ENCODE measurements at places on chromosomes 7 and 10.

DNA sequence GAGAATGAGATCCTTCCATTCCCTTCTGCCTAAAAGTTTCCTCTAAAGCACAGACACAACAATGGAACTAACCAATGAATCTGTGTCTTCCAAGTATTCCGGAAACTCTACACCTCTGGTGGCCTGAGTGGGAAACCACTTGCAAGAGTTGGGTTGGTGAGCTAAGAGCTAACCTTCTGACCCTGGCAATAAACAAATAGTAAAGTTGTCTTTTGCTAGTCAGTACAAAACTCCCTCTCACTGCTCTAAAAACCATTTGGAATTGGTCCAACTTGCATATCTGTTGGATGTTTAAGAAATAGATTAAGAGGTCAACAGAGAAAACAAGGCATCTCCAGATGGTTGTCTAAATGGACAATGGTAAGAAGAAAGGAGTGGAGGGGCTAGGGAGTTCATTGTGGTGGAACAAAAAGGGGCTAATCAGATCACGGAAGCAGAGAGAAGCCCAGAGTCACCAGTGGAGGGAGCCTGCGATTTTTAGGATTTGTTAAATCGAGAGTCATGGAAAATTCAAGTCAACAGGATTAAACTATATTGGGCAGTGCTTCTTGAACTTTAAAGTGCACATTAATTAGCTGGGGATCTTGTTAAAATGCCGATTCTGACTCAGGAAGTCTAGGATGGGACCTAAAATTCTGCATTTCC, 192.3 kb downstream of the EVX1 start:
- no peak for DNase-seq

- DNase-seq: no peak
These were observed 47.0 kb upstream of the ZNF107 start for GRCh38 chr7:64618785-64619456.

GRCh38 chr7:94350734-94351133, 44.0 kb upstream of the COL1A2 start:
- DNase-seq: no peak

- DNase-seq: no peak
These were observed 51.4 kb downstream of the RHOBTB1 start for GRCh38 chr10:60892571-60892970.

DNA sequence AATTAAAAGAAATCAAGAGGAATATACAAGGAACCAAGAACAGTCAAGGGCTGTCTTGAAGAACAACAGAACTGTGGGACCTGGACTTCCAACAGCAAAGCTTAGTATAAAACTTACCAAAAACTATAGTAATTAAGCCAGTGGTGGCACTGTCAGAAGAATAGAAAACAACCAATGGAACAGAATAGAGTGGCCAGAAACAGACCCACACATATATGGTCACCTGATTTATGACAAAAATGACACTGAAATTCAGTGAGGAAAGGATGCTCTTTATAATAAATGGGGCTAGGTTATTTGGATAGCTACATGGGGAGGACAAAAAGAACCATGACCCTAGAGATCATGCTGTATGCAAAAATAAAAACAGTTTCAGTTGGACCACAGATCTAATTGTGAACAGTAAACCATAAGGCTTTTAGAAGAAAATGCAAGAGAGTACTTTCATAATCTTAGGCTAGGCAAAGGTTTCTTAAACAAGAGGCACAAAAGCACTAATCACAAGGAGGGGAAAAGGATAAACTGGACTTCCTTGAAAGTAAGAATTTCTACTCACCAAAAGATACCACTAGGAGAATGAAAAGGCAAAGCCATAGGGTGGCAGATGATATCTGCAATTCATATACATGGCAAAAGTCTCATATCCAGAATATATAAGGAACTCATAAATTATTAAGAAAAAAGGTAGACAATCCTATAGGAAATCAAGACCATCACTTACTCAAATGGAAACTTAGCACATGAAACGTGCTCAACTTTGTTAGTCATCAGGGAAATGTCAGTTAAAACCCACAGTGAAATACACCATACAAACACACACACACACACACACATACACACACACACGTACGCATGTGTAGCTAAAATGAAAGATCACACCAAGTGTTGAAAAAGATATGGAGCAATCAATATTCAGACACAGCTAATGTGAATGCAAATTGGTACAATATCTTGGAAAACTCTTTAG, 20.8 kb downstream of the HYCC1 start:
- DNase-seq: no peak
